ENCODE measurements at places on chromosomes 16 and 17. TPM values are rescaled to one million over a fixed set of nuclear protein-coding genes. Genes with fewer than 3 reads are reported as not detected.

Gene SRCIN1
- total RNA-seq, result 11.6 TPM

Gene SBK1
- 0.12 TPM for total RNA-seq

Gene NHLRC4
- total RNA-seq, result 0.28 TPM

Gene RAB26
- 10.7 TPM for total RNA-seq

Gene TUFM
- total RNA-seq, result 152 TPM
